Keratinocyte (primary cell): ENCODE measurements at places on chromosomes 2 and 18. TPM values are rescaled to one million over a fixed set of nuclear protein-coding genes. Genes with fewer than 3 reads are reported as not detected.

Gene GEN1
- 8.7 to 17.2 TPM (median 9.9 TPM) in 3 replicates for polyA plus RNA-seq

Gene TMBIM1
- 609 to 905 TPM (median 751 TPM) in 3 replicates for polyA plus RNA-seq

Gene GTF2A1L
- polyA plus RNA-seq = not detected in 3 replicates

Gene COBLL1
- polyA plus RNA-seq = 11.1 to 25.6 TPM (median 14.9 TPM) in 3 replicates

Gene ELOA2
- polyA plus RNA-seq = not detected in 3 replicates

Gene SERPINB13
- 15.5 to 69.8 TPM (median 44.6 TPM) in 3 replicates for polyA plus RNA-seq

Gene CROCC2
- polyA plus RNA-seq = not detected in 3 replicates

Gene PPM1G
- polyA plus RNA-seq = 31.8 to 86.8 TPM (median 55.5 TPM) in 3 replicates

Gene CXCR1
- polyA plus RNA-seq = 12.7 to 23.5 TPM (median 14.5 TPM) in 3 replicates

Gene CIB4
- not detected in 3 replicates for polyA plus RNA-seq

Gene HAUS1
- 15.6 to 39.7 TPM (median 39.5 TPM) in 3 replicates for polyA plus RNA-seq

Gene BMP10
- polyA plus RNA-seq = 0.05 TPM in 1 of 3 replicates, not detected in the others

Gene SPAG16
- polyA plus RNA-seq = 11.0 to 19.6 TPM (median 11.4 TPM) in 3 replicates

Gene USP14
- polyA plus RNA-seq = 33.3 to 62.5 TPM (median 45.1 TPM) in 3 replicates

Gene NOL4
- polyA plus RNA-seq = not detected in 3 replicates

GRCh38 chr18:61334951-61335683 lies 1.9 kb downstream of the CDH20 start:
- no peak overlapping the region for H3K27ac ChIP-seq
- H3K4me3 ChIP-seq = no peak overlapping the region
- H3K36me3 ChIP-seq = no peaks in the 10 kb centered on the region
- peaks cover 32% of the 10 kb centered on the region for H3K27me3 ChIP-seq

- H3K27ac ChIP-seq = no peak overlapping the region
- H3K4me1 ChIP-seq = no peaks in the 10 kb centered on the region
- H3K27me3 ChIP-seq = no peaks in the 10 kb centered on the region
Measured at GRCh38 chr18:10490401-10491165, 35.2 kb upstream of the NAPG start.

- H3K36me3 ChIP-seq = peaks cover 3% of the 10 kb centered on the region
- H3K4me1 ChIP-seq = no peaks in the 10 kb centered on the region
- no peak for DNase-seq
- no peak overlapping the region for H3K27ac ChIP-seq
Measured at GRCh38 chr2:25424426-25425028, 82.8 kb upstream of the DNMT3A start.

- H3K36me3 ChIP-seq = no peaks in the 10 kb centered on the region
- peaks cover 11% of the 10 kb centered on the region for H3K4me1 ChIP-seq
- H3K4me3 ChIP-seq = peak overlapping the region; percentile 31
- H3K27me3 ChIP-seq = peaks cover 48% of the 10 kb centered on the region
- H3K27ac ChIP-seq = no peak overlapping the region
Measured at GRCh38 chr2:120736202-120736623, 545 bp downstream of the GLI2 start.

DNA sequence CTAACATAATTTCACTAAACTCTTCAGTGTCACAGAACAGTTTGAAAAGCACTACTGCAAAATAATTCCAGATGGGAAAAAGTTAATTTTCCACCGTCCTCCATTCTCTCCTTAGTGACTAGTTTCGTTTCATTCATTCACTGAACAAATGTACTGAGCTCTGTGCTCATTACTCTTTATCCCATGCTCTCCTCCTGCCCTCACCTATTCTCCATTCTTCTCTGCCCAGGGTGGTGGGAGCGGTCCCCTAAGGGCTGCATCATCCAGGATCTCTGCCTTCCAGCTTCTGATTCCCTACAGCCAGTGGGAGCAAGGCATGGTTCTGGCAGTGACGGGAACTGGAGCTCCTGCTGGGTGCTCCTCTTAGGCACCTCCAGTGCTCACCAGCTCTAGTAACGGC lies 133.9 kb upstream of the TLK1 start:
- no peak overlapping the region for H3K27ac ChIP-seq
- no peak overlapping the region for H3K4me3 ChIP-seq
- H3K27me3 ChIP-seq = no peaks in the 10 kb centered on the region
- peaks cover 13% of the 10 kb centered on the region for H3K4me1 ChIP-seq

GRCh38 chr2:133573491-133574162 lies 5.4 kb upstream of the NCKAP5 start:
- H3K27ac ChIP-seq = no peak overlapping the region
- peaks cover 14% of the 10 kb centered on the region for H3K4me1 ChIP-seq
- no peak overlapping the region for H3K4me3 ChIP-seq

- DNase-seq = no peak
- H3K4me1 ChIP-seq = peaks cover 23% of the 10 kb centered on the region
- no peaks in the 10 kb centered on the region for H3K27me3 ChIP-seq
- H3K36me3 ChIP-seq = no peaks in the 10 kb centered on the region
- H3K4me3 ChIP-seq = no peak overlapping the region
Measured at GRCh38 chr2:43486603-43487002, 109.2 kb downstream of the THADA start.

DNA sequence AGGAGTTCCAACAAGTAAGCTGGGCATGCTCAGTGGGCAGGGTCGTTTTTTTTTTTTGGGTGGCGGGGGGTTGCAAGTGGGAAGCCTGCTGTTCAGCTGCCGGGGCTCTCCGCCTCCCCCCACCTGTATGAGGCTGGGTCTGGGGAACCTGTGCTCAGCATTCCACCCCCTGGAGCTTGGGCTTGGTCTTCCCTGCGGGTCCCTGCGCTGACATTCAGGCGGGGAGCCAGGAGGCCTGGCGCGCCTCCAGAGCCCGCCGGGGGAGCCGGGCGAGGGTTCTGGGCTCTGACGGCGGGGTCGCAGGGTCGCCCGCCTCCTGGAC lies 822 bp upstream of the GPD2 start:
- no peaks in the 10 kb centered on the region for H3K27me3 ChIP-seq
- DNase-seq = no peak
- H3K4me3 ChIP-seq = peak overlapping the region; percentile 58
- H3K4me1 ChIP-seq = peaks cover 26% of the 10 kb centered on the region

DNA sequence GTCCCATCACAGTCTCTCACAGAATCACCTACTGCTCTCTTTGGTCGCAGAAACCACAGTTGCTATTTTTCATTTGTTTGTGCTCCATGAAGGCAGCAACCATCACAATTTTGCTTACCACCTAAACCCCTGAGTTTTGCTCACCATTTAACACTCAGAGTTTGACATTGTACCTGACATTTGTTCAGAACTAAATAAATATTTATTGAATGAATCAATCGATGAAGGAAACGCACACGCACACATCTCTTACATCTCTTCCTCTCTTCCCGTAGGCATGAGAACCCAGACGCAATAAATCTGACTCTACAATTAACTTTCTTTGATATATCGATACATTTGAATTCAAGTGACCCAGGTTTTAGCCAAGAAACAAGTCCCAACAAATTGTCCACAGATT lies 105.5 kb upstream of the RNF152 start:
- H3K27me3 ChIP-seq = no peaks in the 10 kb centered on the region
- DNase-seq = no peak
- H3K36me3 ChIP-seq = no peaks in the 10 kb centered on the region
- peak overlapping the region; percentile 50 for H3K4me3 ChIP-seq
- H3K4me1 ChIP-seq = peaks cover 49% of the 10 kb centered on the region

DNA sequence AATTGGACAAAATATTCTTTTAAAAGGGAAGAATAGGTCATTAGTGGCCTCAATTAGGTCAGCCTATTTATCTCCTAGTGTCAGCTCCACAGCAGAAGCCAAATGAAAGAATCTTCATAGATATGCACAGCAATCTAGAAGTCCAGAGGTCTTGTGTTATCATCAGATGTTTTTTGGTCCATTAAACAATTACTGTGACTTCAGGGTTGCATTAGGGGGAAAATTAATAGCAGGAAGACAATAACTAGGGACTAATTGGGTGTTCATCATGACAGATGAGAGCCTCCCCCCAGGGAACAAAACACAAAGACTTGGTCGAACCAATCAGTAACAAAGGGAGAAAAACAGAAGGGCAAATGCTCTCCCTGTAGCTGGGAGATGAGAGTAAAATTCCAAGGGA lies 264.7 kb downstream of the PTH2R start:
- H3K36me3 ChIP-seq = no peaks in the 10 kb centered on the region
- H3K4me1 ChIP-seq = no peaks in the 10 kb centered on the region
- H3K4me3 ChIP-seq = no peak overlapping the region
- DNase-seq = no peak
- no peaks in the 10 kb centered on the region for H3K27me3 ChIP-seq
- no peak overlapping the region for H3K27ac ChIP-seq

- H3K27ac ChIP-seq = no peak overlapping the region
- no peak for DNase-seq
- H3K27me3 ChIP-seq = no peaks in the 10 kb centered on the region
- no peaks in the 10 kb centered on the region for H3K4me1 ChIP-seq
- H3K4me3 ChIP-seq = no peak overlapping the region
Measured at GRCh38 chr18:67239826-67240225, 276.7 kb downstream of the DSEL start.

DNA sequence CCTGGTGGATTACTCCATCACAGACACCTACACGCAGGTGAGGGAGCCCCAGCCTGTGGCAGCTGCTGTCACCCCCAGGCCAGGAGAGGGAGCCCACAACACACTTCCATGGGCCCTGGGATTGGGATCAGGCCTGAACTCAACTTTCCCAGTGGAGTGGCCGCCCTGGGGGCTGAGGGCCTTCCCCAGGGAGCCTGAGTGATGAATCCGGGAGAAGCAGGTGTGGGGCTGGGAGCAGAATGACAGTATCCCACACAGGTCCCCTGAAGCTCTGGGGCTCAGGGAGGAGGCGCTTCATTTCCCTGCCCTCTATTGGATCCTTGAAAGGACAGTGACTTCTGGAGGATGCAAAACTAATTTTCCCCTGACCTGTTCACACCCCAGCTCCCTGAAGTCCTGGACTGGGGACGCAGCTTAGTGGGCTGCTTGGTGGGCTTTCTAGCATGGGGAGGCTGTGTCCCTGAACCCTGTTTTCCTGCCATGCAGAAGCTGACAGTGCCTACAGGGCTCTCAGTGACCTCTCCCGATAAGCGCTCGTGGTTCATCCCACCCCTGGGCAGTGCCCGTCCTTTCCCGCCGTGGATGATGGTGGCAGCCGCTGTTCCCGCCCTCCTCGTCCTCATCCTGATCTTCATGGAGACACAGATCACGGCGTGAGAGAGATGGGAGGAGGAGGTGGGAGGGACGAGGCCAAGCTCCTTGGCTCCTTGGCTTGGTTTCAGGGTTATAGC lies 11.0 kb downstream of the SLC4A3 start:
- DNase-seq = no peak
- no peak overlapping the region for H3K27ac ChIP-seq
- no peak overlapping the region for H3K4me3 ChIP-seq
- H3K4me1 ChIP-seq = peaks cover 4% of the 10 kb centered on the region
- no peaks in the 10 kb centered on the region for H3K27me3 ChIP-seq

DNA sequence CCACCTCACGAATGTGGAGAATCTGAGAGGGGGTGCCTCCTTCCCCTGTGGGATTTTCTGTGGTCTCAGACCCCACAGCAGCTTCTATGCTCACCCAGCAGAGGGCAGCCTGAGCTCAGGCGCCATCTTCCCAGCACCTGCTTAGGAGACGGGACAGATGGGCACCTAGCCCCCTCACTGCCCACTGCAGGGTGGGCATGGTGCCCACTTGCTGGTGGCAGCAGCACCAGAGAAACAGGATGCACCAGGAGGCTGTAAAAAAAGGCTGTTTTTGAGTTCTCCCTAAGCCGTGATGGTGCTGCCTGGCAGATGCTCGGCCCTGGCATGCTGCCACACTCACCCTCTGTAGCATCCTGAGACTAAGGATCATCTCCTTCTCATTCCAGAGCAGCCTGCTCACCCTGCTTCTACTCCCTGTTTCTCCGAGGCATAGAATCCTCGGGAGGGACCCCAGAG lies 19.1 kb upstream of the SLC20A1 start:
- H3K4me3 ChIP-seq = peak overlapping the region; percentile 47
- H3K36me3 ChIP-seq = no peaks in the 10 kb centered on the region
- H3K27ac ChIP-seq = peak overlapping the region; percentile 98

GRCh38 chr2:216414772-216415319 lies 2.6 kb downstream of the SMARCAL1 start:
- no peak overlapping the region for H3K4me3 ChIP-seq
- H3K27me3 ChIP-seq = no peaks in the 10 kb centered on the region
- H3K4me1 ChIP-seq = no peaks in the 10 kb centered on the region
- H3K27ac ChIP-seq = no peak overlapping the region
- DNase-seq = no peak

GRCh38 chr18:66641056-66641455 lies 37.2 kb upstream of the CDH19 start:
- H3K4me1 ChIP-seq = no peaks in the 10 kb centered on the region
- no peaks in the 10 kb centered on the region for H3K27me3 ChIP-seq
- no peak overlapping the region for H3K27ac ChIP-seq
- no peak overlapping the region for H3K4me3 ChIP-seq
- no peak for DNase-seq

DNA sequence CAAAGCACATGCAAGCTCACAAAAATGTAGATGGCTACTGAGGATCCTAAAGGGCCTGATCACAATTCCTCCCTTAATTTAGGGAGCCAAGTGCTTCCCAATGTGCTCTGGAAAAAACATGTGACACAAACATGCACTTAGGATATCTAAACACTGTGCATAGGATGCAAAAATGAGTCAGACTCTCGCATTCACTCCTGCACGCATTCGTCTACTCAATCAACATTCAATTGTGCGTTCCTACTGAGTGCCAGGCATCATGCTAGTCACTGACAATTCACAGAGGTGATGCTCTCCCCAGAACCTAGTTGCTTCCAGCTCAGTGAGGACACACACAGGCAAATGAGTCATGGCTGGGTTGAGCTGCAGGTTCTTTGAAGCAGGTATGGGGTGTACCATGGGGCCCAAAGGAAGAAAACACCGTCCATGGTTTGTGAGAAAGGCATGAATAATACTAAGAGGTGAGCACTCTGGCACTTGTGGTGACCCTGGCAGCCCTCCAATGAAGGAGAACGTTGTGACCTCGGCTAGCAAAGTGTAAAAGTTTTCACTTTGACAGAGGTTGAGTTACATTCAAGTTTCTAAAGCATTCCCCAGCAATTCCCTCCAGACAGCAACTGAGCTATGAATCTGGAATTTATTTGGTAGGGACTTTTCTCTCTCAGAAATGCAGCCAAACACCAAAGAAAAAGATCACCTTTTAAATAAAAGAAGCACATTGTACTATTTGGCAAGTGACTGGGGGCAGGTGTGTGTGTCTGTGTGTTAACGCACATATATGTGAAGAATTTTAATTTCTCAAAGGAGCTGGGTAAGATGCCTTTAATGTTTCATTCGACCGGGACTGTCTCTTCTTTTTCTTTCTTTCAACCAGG lies 173.3 kb downstream of the ALPK2 start:
- H3K27me3 ChIP-seq = peaks cover under 1% of the 10 kb centered on the region
- H3K36me3 ChIP-seq = no peaks in the 10 kb centered on the region
- H3K4me3 ChIP-seq = no peak overlapping the region
- no peak overlapping the region for H3K27ac ChIP-seq

- H3K27me3 ChIP-seq = no peaks in the 10 kb centered on the region
- no peak overlapping the region for H3K4me3 ChIP-seq
- no peaks in the 10 kb centered on the region for H3K4me1 ChIP-seq
- DNase-seq = peak; percentile 4
- H3K27ac ChIP-seq = no peak overlapping the region
- H3K36me3 ChIP-seq = no peaks in the 10 kb centered on the region
Measured at GRCh38 chr2:9984217-9984739, 32.8 kb downstream of the GRHL1 start.

DNA sequence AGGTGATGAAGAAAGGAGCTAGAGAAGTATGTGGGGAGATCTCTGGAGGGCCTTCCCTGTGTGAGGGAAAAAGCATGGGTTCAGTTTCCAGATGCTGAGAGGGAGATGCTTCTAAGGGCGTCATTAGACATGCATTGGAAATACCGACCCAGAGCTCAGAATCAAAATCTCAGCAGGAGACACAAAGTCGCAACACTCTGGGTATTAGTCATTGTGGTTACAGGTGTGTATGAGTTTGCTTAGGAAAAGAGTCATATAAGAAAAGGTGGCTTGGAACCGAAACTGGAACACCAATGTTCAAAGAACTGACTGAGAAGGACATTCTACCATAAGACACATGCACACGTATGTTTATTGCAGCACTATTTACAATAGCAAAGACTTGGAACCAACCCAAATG lies 477.1 kb downstream of the FBXO15 start:
- H3K4me3 ChIP-seq = no peak overlapping the region
- H3K36me3 ChIP-seq = no peaks in the 10 kb centered on the region
- DNase-seq = no peak
- H3K27me3 ChIP-seq = no peaks in the 10 kb centered on the region
- peaks cover 16% of the 10 kb centered on the region for H3K4me1 ChIP-seq
